ENCODE measurements at places on chromosomes 12 and 14.

DNA sequence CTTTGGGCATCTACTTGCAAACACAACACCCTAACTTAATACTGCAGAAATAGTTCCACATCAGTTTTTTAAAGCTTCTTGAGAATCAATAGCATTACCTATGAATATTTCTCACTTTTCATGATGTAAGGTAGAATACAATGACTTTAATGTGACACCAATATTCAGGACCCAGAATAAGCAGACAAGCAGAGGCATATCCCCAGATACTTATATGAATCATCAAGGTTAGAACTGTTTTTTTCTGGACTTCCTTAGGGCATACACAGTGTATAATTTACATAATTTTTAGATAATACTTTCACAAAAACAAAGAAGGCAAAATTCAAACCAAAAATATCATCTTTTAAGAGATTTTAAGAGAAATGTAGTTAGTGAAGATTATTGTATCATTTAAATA is 885.8 kb downstream of the FSCB start:
- DNase-seq, result no peak

DNA sequence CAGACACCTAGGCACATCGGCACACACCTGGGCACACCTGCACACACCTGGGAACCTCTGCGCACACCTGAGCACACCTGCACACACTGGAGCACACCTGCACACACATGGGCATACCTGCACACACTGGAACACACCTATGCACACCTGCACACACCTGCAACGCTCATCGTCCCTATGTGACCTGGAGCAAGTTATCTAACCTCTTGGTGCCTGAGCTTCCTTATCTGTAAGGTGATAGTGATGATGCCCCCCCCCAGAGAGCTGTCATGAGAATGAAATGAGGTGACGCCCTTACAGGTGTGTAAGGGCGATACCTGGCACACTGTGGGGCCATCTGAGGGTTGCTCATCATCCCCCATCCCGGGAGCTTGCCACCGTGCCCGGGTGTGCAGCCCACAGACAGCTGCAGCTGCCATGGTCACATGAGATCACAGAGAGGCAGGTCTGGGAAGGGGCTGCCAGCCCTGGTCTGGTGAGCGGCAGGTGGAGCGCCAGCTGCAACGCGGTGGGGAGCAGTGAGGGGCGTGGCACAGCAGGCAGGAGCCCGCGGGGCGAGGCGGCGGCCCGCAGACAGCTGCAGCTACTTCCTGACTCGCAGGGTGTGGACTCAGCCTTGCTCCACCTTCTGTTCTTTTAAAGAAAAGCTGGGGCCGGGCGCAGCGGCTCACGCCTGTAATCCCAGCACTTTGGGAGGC is 59.9 kb upstream of the FBRSL1 start:
- no peak for DNase-seq

GRCh38 chr12:132505105-132505851 is 15.3 kb downstream of the FBRSL1 start:
- DNase-seq, result no peak

DNA sequence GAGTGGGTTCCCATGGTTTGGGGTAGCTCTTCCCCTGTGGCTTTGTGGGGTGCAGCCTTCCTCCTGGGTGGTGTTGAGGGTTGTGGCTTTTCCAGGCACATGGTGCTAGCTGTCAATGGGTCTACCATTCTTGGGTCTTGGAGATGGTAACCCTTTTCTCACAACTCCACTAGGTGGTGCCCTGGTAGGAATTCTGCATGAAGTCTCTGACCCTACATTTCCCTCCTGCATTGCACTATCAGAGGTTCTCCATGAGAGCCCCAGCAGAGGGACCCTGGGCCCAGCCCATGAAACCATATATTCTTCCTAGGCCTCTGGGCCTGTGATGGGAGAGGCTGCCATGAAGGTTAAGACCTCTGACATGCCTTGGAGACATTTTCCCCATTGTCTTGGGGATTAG is 1093.3 kb downstream of the SLC16A7 start:
- DNase-seq, result no peak

DNA sequence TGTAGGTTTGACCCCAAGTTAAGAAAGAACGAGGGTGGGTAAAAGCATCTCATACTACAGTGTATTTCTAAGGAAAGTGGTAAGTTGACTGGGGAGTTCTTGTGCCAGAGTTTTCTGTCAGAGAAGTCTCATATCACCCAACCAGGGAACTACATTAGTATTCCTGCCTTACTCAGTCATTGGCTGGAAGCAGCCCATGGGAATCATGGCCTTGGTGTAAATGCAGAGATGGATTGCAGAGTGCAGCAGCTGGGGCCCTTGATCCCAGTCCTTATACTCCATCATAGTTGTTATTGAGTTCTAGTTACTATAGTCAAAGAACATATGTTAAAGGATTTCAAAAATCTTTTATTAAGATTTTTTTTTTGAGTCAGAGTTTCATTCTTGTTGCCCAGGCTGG is 105.8 kb downstream of the MNAT1 start:
- DNase-seq, result no peak

- DNase-seq, result no peak
Observed at GRCh38 chr12:55717011-55718007, 1.5 kb downstream of the BLOC1S1 start.

DNA sequence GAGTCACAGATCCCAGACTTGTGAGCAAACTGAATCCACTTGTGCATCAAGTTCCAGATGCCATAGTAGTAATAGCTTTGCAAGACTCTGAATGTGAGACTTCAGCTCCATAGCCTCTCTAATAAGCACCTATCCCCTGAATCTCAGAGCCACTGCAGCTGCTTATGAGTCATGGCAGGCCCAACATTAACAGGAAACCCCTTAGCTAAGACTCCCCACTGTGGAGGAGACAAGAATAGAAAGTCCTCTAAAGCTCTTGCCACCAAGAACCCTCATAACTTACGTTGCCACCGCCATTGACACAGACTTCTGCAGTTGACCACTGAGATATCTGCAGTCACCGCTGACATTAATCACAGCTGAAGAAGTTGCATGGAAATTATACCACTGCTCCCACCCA is 62.9 kb upstream of the PDE3A start:
- no peak for DNase-seq

- no peak for DNase-seq
Observed at GRCh38 chr12:123946152-123946515, 26.5 kb downstream of the CCDC92 start.

GRCh38 chr14:43019826-43020225 is 1413.2 kb downstream of the LRFN5 start:
- DNase-seq, result no peak

- DNase-seq, result peak; percentile 81
Observed at GRCh38 chr14:88189417-88190191, 133.5 kb downstream of the KCNK10 start.

GRCh38 chr12:25719505-25719904 is 166.4 kb upstream of the LMNTD1 start:
- no peak for DNase-seq

DNA sequence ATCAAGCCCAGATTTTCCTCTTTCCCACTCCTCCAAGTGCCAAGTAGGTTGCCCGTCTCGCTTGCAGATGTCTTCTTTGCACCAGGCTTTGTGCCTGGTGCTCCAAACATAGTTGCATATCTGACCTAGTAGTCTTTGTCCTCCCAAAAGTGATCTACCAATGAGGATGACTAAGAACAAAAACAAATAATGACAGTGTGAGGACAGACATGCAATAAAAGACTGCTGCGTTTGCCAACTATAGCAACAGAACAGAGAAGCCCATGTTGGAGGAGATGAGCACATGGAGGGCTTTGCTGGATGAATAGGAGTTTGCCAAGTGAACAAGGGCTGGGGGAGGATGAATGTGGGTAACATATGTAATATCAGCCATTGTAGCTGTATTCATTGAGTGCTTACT is 15.6 kb downstream of the DTX1 start:
- no peak for DNase-seq

DNA sequence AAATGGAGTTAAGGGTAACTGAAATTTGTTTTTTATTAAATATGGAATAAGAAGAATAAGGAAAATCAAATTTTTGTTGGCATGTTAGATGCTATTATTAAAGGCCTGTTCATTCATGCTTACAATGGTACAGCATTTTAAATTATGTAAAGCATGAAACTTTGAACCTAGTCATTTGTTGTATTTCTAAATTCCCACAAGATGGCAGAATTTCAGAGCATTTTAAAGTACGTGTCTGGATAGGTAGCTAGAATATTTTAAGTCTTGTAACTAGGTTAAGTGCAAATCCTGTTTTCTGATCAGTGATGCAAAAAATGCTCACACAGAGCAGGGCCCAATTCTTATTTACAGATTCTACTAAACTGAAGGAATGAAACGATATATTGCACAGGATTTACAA is 585.6 kb upstream of the MIS18BP1 start:
- no peak for DNase-seq

GRCh38 chr12:38906482-38907200 is 1.2 kb upstream of the CPNE8 start:
- DNase-seq, result peak; percentile 88

- DNase-seq, result no peak
Observed at GRCh38 chr12:8661751-8662150, 875 bp downstream of the MFAP5 start.

- no peak for DNase-seq
Observed at GRCh38 chr14:104702106-104702505, 12.7 kb downstream of the INF2 start.

DNA sequence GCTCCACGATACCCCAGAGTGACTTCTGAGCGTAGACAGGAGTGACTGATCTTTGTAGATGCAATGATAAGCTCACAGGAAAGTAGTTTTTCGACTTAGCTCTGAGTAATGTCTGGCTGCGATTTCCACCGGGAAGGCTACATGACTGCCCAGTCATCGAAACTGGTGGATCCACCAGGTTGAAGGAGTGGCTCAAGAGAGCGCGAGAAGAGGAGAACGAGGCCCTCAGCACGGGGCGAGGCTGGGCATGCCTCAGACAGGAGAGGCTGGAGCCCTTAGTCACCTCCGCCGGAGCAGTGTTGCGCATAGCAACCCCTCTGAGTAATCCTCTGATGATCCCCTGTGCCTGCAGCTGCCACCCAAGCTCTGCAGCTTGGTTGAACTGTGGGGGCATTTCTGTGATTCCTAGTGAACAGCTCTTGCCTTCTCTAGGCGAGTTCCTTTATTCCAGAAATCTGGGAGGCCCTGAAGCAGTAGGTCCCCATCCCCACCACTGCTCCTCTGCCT is 25.6 kb downstream of the ELK3 start:
- DNase-seq, result no peak

DNA sequence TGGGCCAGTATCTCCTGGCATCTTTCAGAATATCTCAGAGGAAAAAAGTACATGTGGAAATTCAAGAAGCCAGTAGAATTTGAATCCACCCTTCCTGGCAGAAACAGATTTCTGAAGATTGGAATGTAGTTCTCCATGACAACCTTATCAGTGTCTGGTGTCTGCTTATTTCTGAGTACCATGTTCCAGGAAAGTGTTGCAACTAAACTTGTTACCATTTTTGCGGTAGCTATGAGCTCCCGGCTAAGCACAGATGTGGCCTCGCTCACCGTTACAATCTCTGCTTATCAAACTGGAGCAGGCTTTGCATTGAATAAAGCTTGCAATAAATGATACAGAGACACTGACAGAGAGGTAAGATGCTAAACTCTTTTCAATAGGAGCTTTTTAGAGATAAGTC is 13.0 kb upstream of the ITPR2 start:
- DNase-seq, result no peak

GRCh38 chr12:92444763-92445162 is 258.0 kb upstream of the PLEKHG7 start:
- DNase-seq, result no peak

DNA sequence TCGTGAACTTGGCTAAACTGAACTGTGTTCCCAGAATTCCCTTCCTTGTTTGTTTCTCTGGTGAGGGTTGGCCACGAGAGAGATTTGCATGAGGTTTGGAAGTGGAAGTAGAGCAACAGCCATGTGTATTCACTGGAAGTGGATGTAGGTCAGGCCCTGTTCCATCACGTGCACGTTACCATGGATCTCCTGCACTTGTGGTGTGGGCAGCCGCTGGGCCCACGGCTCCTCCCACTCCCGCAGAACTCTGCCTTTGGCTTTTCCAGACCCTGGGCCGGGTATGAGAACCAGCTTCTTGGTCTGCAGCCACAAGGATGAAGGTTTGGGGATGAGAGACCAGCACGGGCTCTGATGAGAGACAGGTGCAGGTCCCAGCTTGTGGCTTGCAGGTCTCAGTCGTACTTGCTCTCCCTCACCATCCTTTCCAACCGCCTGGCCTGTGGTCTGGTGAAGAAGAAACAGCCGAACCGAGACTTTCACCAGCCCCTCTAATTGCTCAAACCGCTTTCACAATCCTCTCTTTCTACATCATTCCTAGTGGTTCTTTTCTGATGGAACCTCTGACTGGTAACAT is 94.9 kb downstream of the DUSP16 start:
- DNase-seq, result no peak

GRCh38 chr12:122523846-122524718 is 2.7 kb downstream of the RSRC2 start:
- DNase-seq, result no peak

DNA sequence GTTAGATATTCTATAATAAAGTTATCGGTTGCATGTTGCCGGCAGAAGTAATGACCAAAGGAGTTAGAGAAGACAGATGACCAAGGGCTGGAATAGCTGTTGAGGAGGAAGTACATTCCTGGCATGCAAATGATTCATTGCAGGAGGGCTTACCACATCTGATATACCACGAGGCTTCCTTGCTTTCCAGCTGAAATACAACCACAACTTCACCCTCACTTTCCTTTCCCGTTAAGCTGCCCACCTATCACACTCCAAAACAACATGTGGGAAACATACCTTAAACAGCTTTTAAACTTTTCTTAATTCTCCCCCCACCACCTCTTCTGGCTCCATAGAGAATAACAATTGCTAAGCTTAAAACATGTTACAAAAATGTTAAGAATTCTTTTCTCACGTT is 594.1 kb downstream of the NRXN3 start:
- DNase-seq, result no peak

DNA sequence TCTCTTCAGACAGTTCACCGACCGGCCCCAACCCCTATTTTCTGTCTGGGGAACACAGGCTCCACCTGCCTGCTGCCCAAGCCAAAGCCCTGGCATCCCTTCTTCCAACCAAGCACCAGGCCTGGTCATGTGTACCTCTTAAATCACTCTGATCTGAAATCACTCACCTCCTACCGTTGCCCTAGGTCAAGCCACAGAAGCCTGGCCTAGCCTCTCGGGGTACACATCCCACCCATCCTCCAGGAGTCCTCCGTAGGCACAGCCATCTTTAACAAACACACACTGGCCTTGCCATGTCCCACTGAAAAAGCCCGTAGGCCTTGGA is 81.8 kb downstream of the IRF2BPL start:
- DNase-seq, result no peak

- DNase-seq, result no peak
Observed at GRCh38 chr14:104624939-104625338, 20.4 kb upstream of the TMEM179 start.

- DNase-seq, result peak; percentile 61
Observed at GRCh38 chr12:4763549-4763948, 43.3 kb downstream of the GALNT8 start.

Data from neuronal stem cell (in vitro differentiated cells).